Hematopoietic multipotent progenitor cell treated with erythropoietin and hydrocortisone succinate and interleukin-3 and kit ligand, for 17 days (in vitro differentiated cells): ENCODE measurements at places on chromosomes 5 and 9.

DNA sequence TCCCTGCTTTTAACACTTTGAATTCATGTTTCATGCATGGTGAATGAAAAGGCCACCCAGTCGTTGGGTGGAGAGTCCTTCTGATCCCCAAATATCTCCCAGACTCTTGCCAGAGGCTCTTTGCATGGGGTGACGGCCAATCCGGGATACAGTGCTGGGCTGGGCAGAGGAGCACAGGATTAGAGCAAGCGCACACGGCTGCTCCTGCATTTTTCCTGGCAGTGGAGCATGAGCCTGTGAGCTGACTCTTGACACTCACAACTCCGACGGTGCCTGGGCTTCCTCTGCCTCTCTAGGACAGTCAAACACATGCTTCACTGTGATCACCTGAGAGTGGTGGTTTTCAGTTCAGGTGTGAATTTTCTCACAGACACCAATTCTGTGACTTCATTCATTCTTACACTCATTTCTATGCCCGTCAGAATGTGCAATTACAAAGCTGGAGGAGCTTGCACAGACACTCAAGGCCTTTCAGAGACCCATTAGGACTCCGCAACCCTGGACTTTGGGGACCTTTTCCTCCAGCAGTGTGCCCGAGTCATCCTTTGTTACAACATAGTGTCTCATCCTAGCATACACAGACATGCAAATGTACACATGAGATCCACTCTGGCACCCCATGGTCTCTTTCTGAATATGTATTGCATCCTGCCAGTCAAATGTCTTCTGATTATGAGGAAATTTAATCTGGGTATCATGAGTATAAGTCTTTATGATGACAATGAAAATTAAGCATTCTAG, 206.6 kb downstream of the ICE1 start:
- DNase-seq = no peak

DNA sequence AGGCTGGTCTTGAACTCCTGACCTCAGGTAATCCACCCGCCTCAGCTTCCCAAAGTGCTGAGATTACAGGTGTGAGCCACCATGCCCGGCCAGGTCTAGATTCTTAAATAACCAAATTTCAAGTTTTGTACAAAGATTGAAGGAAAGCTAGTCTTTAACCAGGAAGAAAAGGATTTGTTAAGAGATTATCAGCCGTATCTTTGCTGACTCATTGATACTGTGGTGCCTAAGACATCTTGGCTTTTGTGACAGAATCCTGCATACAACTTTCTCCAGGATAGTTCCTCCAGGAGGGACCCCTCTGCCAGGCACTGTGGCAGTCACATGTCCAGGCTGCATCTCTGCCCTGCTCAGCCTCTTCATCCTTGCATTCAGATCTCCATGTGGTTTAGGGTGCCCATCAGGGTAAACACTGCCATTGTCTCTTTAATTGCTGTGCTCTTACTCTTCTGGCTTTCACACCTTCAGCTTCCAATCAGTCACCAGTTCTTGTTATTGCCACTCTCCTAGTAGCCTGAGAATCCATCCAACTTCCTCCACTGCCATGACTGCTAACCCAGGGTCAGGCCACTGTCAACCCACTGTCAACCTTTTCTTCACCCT, 10.0 kb downstream of the MAP3K1 start:
- DNase-seq = no peak

GRCh38 chr5:139134906-139135305, 63.3 kb downstream of the SIL1 start:
- DNase-seq = no peak

GRCh38 chr5:8048920-8049319, 180.0 kb downstream of the MTRR start:
- no peak for DNase-seq

- no peak for DNase-seq
Measured at GRCh38 chr9:127680846-127681245, 25.9 kb upstream of the CFAP157 start.

- no peak for DNase-seq
Measured at GRCh38 chr5:83069096-83069799, 7.9 kb downstream of the TMEM167A start.

- DNase-seq = peak; percentile 84
Measured at GRCh38 chr9:137575364-137575715, 3.4 kb downstream of the DPH7 start.

GRCh38 chr5:72156946-72157624, 49.8 kb downstream of the MAP1B start:
- no peak for DNase-seq

DNA sequence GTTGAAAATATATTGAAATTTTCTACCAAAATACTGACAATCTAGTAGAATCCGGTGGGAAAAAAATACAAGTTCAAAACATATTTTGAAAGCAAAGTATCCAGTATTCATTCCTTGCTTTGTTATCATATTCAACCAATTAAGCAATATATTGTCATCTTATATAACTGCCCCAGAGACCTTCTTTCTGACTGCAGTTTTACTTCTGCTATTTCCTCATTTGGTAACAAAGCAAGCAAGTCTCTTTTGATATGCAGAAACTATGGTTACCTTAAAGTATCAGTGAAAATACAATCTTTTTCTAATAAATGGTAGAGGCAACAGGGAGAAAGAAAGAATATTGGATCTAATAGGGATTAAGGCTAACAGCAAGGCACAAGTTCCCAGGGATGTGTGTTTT, 663.7 kb upstream of the MEF2C start:
- DNase-seq = no peak

GRCh38 chr5:131096774-131097710, 68.0 kb downstream of the HINT1 start:
- DNase-seq = no peak

DNA sequence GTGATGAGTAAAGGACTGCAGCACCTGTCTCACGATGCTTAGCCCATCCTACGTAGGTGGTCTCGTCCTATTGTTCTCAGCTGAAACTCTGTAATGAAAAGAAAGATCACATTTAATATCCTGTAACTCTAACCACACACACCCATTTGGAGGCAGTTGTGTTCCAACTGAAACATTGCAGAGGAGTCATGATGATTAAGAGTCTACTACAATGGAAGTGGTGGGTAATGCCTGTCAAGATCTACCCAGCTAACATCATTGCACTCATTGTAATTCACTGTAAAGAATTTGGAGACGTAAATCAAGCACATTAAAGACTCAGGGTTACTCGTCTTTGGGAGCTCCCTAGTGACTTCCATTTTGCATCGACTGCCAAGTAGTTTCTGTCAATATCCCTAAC, 106.0 kb upstream of the PTPN3 start:
- no peak for DNase-seq

DNA sequence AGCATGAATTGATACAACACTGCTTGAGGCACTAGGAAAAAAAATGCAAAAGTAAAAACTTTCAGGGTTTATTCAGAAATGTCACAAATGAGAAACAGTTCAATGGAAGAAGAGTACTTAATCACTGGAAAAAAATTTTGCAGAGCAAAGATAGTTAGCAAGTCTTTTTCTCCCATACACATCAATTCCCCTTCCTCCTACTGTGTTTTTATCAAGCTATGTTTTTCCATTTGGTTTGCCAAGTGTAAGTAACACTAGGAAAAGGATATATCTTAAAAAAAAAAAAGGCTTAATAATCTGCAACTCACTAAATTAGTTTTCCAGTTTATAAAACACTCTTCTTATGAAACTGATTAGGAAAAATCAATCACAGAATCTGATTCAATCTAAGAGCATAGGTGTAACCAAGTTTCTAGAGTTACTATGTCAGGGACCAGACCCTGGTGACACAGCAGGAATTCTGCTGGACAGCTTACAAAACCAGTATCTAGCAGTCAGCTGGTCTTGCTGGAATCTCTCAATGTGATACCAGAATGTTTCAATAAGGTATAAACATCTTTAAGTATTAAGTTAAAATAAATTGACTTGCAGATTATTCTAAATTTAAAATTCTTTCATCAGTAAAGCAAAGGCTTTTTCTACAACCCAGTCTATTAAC, 34.7 kb downstream of the RNF145 start:
- no peak for DNase-seq

DNA sequence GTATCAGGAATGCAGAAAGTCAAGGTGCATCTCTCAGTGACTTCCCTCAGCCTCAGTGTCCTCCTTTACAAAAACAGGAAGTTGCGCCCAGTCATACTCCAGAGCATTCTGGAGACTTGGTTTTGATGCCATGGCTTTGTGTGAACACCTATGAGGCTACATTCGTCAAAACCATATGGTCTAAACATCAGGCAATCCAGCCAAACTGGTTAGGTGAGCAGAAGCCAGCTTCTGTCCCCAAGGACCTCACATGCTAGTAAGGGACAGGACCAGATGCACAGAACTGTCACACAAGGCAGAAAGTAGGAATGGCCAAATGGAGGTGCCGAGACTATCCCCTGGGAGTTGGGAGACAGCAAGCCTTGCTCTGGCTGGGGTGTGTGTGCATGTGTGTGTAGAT, 217.2 kb downstream of the MELK start:
- DNase-seq = no peak

DNA sequence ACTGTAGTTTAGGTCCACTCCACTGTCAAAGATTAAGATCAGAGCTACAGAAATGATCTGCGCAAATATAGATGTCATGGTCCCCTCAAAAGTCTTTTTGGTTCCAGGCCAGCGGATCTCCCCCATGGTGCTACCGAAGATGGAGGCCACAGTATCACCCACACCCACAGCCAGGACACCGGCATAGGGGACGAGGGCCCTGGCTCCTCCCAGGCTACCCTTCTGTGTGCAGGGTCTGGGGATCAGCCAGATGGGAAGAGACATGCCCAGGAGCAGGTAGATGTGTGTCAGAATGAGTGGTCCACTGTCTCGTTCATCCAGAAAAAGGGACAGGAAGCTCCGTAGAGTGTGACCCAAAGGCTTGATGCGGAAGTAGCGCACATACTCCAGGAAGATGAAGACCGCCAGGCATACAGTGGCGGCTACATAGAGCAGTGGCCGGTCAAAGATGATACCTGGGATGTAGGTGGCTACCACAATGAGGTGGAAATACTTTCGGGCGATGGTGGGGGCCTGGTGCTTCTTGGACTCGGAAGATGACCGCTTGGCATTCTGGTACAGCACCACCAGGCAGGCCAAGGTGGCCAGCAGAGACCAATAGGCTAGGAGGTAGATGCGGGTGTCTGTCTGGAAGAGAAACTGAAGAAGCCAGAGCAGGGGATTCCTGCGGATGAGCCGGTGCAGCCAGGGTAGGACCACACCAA, 1.5 kb downstream of the DOLK start:
- DNase-seq = no peak

DNA sequence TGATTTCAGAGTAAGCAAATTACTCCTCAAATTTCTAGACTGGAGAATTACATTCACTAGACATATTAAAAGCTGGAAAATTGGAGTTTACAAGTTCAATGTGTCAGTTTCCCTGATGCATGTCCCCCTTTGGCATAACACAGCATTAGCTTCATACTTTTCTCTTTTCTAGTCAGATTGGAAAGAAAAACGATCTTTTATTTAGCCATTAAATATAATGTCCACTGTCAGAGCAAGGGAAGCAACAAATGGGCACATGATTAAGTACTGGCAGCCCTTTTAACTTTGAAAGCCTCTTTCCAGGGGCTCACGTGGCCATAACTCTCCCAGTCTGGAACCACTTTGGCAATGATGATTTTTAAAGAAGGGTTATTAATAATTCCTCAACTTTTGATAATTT, 203.3 kb downstream of the KCNN2 start:
- no peak for DNase-seq

DNA sequence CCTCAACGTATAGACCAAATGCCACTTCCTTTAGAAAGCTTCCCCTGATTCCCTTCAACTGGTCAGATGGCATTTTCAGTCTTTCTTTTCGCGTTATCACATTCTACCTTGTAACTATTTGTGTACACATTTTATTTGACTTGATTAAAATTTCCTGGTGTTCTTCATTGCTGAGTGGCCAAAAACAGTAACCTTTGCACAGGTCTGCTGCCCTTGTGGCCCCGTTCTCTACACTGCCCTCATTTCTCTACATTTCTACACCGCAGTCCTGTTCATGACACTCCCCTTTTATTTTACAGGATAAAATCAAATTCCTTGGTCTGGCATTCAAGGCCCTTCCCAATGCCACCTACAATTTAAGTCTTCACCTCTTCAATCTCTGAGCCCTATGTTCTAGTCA, 334.2 kb upstream of the SLC30A5 start:
- no peak for DNase-seq

GRCh38 chr5:95704150-95704549, 21.4 kb upstream of the SPATA9 start:
- no peak for DNase-seq

- no peak for DNase-seq
Measured at GRCh38 chr9:79256691-79257213, 315.0 kb upstream of the TLE4 start.

GRCh38 chr5:169201597-169201996, 99.3 kb downstream of the SLIT3 start:
- no peak for DNase-seq

- DNase-seq = no peak
Measured at GRCh38 chr9:95061916-95062595, 255.5 kb downstream of the FANCC start.

- no peak for DNase-seq
Measured at GRCh38 chr9:89252651-89253267, 58.2 kb upstream of the CKS2 start.

- DNase-seq = no peak
Measured at GRCh38 chr5:34897646-34898045, 17.7 kb downstream of the RAD1 start.

DNA sequence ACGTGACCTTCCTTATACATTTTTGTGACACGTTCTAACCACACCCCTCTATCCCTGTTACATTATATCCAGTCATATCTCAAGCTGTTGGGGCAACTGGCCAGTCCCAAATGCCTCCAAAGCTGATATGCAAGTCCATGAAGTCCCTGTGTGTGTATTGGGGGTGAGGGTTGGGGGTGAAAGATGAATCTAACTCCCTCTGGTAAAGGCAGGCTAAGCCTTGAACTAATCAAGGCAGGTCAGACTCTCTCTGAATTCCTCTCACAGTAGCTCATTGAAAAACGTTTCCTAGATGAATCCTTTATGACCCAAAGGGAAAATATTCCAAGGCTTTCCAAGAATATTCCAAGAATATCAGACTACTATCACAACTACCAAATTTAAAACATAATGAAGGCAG, 174.4 kb downstream of the MUSK start:
- no peak for DNase-seq

DNA sequence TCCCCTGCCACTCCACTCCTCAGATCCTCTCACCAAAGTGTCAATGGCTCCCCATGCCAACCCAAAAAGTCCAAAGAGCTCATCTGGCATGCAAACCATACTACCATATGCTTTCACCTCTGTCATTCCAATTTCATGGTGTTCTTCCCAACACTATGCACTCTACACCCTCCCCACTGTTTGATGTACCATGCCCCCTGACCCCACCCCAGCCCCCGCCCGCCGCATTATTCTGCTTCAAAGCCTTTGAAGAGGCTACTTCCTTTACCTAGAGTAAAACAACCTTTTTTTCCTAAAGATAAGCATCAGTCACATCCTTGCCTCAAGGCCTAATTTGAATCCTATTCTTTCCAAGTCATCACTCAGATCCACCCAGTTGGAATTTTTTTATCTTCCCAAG, 226.3 kb downstream of the DEPDC1B start:
- no peak for DNase-seq
